Urothelium cell line (cell line): ENCODE measurements at places on chromosomes 6 and 20.

DNA sequence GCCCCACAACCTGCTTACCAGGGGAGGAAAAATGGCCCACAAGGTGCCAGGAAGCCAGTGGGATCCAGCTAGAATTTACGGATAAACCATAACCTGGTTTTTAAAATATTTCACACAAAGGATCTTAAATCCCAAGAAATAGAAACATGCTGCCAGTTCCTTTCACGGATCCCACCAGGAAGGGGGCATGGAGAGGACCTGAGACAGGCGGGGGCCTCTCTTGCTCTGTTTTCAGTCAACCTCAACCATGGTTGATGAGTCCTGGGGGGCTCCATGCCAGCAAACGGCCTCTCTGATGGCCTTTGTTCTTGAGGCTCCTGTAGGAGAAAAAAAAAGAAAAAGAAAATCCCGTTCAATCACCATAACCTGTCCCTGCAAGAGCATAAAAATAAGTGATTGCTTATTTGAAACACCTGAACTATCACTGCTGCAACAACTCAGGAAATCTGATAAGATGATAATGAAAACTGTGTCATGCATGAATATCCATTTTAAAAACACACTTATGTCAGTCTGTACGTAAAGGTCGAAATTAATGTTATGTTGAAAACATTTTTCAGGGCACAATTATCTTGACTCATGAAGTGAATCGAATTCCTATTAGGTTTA is 125.8 kb upstream of the CST7 start:
- DNase-seq, result no peak

DNA sequence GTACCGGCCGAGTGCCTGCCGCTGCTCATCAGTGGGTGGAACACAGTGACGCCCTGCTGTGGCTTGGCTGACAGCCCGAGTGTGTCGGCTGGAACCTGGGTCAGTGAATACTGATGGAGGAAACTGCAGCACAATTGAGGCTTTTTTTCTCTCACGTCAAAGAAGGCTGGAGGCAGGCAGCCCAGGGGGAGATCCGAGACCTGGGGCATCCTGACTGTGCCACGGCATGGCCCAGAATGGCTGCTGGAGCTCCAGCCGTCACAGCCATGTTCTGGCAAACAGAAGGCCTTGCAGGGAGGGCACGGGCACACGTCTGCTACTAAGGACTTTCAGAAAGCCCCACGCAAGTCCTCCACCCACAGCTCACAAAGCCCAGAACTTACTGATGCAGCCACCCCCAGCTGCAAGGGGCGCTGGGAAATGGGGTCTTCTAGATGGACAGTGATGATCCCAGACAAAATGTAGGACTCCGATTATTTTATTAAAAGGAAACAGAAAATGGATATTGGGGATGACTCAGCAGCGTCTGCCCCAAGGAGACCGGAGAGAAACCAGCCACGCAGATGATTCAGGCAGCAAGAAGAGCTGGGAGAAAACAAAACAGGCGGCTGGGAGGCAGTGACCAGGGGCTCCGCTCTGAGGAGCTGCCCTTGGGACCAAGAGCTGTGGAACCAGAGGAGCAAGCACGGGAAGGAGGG is 140.0 kb downstream of the TAF4 start:
- peak; percentile 96 for DNase-seq

GRCh38 chr6:72406517-72406916 is 215.3 kb upstream of the KCNQ5 start:
- DNase-seq, result no peak

DNA sequence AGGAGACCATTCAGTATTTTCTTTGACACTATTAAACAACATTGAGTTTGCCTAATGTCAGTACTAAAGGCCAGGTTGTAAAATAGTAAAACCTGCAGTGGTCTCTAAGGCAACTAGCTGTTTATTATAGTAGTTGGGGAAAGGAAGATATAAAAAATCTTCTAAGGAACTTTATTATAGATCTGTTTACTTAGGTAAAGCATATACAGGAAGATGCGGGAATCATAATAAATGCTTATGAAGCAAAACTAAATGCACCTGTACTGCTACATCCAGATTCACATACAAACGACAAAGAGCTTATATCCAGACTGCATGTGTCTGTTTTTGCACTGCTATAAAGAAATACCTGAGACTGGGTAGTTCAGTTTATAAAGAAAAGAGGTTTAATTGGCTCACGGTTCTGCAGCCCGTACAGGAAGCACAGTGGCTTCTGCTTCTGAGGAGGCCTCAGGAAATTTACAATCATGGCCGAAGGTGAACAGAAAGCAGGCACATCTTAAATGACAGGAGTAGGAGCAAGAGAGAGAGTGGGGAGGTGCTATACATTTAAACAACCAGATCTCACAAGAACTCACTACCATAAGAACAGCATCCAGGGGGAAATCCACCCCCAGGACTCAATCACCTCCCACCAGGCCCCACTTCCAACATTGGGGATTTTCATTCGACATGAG is 8.7 kb upstream of the TRIM39 start:
- DNase-seq, result no peak

DNA sequence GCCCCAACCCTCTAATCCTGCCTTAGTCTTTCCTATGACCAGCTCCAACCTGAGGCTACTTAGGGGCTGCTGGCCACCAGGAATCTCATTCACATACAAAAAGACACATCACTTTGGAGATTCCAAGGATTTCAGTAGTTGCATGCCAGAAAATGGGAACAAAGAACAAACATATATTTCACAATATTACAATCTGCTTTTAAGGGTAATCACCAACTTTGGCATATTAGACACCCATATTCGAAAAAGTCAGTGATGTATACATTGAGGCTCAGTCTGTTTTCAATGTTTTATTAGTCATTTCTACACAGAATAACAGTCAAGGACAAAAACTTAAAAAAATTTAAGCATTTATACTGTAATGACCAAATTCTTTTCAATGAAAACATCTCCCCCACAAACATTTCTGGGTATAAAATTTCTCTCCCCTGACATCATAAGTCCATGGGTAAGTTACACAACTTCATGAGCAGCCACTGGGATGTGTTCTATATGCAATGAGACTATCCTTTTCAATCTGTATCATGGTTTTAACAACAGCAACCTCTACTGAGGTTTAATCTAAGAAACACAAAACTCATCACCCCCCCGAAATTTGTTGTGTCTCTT is 103.5 kb downstream of the MAP7 start:
- DNase-seq, result no peak

DNA sequence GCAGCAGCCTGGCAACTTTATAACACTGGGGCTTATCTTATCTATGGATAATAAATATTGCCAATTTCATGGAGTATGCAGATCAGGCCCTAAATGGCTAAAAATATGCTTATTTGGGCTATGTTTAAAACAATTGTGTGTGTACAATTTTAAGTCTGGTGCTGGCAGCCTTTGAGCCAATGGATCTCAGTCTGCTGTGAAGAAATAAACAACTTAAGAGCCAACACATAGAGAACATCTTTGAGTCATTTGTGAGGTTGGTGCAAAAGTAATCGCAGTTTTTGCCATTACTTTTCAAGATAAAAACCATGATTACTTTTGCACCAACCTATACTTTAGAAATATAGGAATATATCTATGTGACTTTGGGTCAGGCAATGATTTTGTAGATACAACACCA is 129.1 kb upstream of the CARMIL1 start:
- no peak for DNase-seq

DNA sequence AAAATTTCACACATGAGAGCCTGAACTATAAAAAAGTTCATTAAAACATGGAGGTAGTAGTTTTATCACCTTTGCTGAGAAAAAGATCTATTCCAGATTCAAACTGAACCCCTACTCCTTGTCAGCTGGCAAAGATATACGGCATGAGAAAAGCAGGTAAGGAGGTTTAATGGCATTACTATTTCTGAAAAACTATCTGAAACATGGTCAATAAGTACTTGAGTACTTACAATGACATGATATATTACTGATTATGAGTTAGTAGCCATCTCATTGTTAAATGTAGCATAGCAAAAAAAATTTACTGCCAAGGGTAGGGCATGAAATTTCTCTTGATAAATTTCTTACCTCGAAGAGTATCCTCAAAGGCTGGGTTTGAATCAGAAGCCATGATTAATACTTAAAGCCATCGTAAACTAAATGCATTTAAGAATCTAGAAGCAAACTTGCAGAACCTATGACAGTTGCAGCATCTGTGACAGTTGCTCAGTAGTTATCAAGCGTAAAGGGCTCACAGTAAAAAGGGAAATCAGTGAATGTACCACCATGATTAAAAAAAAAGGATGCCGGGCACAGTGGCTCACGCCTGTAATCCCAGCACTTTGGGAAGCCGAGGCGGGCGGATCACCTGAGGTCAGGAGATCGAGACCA is 8.7 kb downstream of the SLC17A5 start:
- no peak for DNase-seq

- no peak for DNase-seq
These were observed 97.9 kb upstream of the MTHFD1L start for GRCh38 chr6:150767571-150768018.

- DNase-seq, result peak; percentile 44
These were observed 25.8 kb downstream of the SNRNP48 start for GRCh38 chr6:7615611-7616383.

DNA sequence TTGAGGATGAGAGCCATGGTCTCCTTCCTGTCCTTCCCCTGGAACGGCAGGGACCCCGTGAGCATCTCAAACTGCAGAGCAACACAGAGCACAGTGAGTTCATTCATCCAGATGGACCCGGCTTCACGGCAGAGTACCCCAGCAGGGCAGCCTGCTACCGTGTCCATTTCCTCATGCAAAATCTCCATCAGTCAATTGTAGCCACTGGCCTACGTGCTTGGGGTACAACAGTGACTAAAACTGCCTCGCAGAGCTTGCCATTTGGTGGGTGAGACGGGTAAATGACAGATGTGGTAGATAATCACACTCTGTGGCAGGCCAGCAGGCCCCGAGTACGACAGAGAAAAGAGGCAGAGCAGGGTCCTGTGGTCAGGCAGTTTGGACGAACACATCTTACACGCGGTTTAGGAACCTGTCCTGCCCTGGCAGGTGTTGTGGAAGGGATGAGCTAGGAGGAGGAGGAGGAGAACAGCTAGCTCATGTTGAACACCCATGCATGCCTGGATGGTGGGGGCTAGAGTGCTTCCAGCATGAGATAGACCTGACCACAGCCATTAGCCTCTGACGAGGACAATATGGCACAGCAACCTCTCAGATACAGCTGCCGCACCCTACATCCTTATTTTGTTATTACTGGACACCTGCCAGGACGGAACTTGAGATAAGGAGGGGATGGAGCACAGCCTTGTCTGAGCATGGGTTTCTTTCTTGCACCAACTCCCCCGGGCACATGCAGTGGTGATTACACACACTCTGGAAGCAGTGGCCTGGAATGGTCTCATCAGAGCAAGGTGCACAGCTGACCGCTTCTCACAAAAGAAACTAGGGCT is 95.6 kb downstream of the RAMACL start:
- no peak for DNase-seq

- DNase-seq, result peak; percentile 71
These were observed 525 bp downstream of the MACROD2 start for GRCh38 chr20:13995841-13996240.

DNA sequence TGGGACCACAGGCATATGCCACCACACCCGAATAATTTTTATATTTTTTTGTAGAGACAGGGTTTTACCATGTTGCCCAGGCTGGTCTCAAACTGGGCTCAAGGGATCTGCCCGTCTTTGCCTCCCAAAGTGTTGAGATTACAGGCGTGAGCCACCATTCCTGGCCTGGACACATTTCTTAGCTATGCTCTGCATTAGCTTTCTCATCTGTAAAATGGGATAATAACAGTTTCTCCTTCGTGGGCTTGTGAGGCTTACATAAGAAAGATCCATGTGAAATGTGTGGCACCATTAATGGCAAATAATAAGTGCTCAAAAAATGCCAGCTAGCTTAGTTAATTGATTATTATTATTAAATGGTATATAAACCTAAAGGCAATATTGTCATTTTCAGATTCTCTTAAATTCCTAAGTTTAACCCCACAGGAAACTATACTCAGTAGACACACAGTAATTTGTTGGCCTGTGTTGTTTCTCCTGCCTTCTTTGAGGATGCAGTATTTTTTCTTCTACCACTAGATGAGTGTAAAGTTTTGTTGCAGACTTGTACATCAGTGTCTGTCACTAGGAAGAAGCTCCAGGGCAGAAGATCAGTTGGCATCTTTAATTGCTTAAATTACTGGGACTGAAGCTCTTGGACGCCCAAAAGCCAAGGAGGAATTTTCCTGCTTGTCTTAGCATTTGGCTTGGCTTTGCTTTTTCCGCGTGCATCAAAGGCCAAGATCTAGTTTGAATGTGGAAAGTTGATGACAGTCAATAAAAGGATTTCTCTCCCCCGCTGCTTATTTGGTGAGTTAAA is 162.3 kb upstream of the ZNF217 start:
- DNase-seq, result no peak
